CD4-positive, alpha-beta T cell treated with Interleukin-17A for 1 hour (primary cell): ENCODE measurements at places on chromosomes 16 and 17.

- DNase-seq = no peak
Observed at GRCh38 chr16:85880861-85881260, 18.1 kb upstream of the IRF8 start.

DNA sequence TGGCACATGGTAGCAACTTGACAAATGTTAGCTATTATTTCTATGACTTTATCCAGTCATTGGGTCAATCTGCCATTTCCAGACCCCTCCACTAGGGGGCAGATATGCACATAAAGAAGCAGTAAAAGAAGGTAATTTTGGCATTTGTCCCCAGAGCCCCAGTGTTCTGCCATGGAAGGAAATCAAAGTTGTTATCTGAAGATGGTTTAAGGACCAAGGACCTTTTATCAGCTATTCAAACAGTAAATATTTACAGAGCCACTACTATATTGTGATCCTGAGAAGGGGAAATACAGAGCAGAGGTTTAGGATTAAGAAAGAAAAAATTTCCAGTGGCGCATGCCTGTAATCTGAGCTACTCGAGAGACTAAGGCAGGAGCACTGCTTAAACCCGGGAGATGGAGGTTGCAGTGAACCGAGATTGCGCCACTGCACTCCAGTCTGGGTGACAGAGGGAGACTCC, 20.0 kb downstream of the TRAF4 start:
- DNase-seq = peak; percentile 86

DNA sequence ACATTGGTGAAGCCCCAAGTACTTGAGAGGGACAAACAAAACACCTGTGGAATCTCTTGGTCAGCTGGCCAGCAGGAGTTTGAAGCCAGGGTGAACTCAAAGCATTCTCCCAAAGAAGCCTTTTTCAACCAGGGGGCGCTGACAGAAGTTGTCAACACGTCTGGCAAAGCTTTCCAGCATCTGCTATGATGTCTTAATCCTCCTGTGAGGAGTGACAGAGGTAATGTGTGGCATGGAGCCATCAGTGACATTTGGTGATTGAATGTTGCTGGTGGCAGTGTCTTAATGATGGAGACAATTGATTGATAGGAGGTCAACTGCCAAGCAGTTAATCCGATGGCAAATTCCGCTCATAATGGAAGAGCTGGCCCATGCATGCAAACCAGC, 257.6 kb upstream of the HSBP1 start:
- DNase-seq = no peak

DNA sequence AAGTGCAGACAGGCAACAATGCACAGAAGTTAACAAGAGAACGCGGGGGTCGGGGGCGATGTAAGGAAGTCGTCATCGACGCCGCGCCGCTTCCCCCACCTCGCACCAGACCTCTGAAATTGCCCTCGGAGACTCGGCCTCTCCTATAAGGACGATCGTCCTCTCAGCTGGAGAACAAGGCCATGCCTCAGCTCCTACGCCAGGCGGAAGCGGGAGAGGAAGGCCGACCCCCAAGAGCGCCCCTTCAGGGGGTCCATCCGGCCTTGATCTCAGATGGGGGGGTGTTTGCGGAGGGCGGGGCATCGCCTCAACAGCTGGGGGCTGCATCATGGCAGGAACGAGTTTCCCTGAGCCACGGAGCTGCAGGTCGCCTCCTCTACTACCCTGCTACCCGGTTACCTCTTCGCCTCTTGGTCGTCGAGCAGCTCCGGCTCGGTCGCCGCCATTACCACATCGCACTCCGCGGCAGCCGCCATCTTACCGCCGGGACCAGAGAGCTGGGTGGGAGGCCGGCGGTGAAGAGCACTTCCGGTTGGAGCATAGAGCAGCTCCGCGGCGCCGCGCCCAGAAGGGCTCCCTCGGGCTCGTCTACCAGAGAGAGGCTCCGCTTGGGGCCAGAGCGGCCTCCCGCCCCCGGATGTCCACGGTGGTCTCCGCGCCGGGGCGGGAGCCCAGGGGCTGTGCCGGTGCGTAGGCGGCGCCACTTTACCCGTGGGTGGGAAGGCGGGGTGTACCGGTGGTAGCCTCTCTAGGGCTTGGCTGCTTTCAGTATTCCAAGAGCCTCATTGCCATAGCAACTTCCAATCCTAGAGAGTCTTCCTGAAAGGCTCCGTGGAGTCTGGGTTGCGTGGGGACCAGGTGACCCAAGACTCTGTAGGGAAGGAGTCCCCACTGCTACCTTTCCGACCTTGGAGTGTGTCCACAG, at the start of gene DNAJC7:
Gene DNAJC7 (minus strand): TSS at position 499 of the 925 bp plus-strand sequence. CDS start 23 bp downstream, at position 476.
- DNase-seq = peak; percentile 93

GRCh38 chr16:19328364-19328763, 42.8 kb downstream of the CLEC19A start:
- no peak for DNase-seq

DNA sequence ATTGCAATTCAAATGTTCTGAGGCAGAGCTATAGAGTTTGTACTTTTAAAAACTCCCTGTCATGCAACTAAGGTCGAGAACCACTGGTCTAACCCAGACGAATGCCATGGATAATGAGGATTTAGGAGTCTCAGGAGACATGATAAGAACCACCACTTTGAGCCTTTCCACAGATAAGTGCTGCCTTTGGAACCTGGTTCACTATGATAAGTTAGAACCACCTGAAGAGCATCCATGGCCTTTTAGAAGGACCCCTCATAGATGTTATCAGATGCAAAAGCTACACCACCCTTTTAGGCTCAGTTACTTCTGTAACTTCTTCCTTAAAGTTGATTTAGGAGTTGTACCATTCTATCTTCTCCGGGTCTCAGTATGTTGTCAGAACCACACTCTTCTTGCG, 350.6 kb upstream of the CCL2 start:
- no peak for DNase-seq

- peak; percentile 88 for DNase-seq
Observed at GRCh38 chr17:38967290-38967738, at the start of gene FBXO47. Gene FBXO47, minus strand, starts transcription at chr17:38967403. Its CDS starts 4,378 bp downstream, at chr17:38963025.

GRCh38 chr16:72886346-72886974, 161.5 kb downstream of the ZFHX3 start:
- DNase-seq = no peak

DNA sequence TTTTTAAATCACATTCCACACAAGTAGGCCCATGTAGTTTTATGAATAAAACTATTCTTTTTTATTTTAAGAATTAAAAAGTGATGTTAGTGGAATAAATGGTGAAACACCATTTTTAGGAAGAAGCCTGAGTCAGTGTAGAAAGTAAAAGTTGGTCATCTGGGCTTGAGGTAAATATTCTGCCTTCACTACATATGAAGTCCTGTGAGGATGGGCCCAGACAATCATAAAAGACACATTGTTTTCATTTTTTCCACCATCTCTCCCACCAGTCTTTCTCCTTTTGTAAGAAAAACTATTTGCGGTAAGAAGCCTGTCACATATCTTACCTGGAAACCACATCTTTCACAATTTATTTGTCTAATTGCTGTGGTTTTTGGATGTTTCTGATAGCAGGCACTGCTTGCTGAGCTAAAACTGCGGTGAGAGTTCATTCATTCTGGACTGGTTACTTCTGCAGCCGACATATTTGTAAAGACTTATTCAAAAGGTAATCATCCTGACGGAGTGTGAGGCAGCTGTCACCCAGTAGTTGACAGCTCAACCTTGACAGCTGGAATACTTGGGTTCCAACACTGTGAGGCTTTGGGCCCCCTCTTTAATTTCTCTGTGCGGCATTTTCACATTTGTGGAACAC, 10.6 kb upstream of the RFFL start:
- DNase-seq = peak; percentile 53

DNA sequence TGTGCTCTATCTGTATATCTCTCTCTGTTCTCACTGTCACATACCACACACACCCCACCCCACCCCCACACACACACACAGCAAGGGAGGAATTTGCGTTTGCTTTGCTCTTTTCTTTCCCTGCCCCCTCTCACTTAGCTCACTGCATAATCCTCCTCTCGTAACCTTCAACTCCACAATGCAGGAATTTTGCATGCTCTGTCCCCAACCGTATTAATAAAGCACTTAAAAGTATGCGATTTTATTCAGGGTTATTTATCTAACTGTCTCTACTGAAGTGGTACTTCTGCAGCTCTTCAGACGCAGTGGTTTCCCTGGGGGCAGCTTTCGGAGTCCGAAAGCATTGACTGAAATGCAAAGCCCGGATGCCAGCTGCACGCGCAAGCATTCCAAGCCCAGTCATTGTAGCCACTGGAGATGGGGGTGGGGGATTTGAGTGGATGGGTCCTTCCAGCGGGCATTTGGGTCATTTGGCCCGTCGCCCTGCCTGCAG, 105.4 kb upstream of the RBFOX1 start:
- DNase-seq = no peak

- DNase-seq = no peak
Observed at GRCh38 chr17:77649717-77650211, 308.7 kb upstream of the TNRC6C start.

- no peak for DNase-seq
Observed at GRCh38 chr17:27402943-27403342, 53.3 kb upstream of the KSR1 start.

GRCh38 chr17:20315311-20315710, 152.0 kb downstream of the LGALS9B start:
- no peak for DNase-seq

DNA sequence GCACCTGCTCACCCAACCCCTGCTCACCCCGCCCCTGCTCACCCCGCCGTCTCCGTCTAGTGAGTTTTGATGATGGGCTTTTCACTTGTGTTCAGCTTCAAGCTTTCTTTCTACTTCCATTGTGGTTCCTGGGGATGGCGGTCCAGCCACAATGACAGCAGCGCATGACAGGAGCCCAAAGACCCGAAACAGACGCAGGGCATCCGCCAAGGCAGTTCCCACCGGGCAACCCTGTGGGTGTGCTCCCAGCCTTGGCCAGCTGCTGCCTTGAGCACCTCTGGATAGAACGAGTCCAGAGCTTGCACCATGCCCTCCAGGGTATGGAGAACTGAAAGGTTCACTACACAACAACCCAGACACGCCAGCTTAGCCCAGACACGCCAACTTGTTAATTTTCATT, 92.9 kb upstream of the CHMP6 start:
- DNase-seq = no peak

GRCh38 chr17:53909802-53910201, 87.1 kb downstream of the KIF2B start:
- no peak for DNase-seq
